ENCODE measurements at places on chromosomes 3 and 15.
A peak's percentile ranks its signal among the peaks of the same experiment; 100 is the strongest.

GRCh38 chr15:96790004-96790403 is 459.5 kb downstream of the NR2F2 start:
- no peak for DNase-seq

DNA sequence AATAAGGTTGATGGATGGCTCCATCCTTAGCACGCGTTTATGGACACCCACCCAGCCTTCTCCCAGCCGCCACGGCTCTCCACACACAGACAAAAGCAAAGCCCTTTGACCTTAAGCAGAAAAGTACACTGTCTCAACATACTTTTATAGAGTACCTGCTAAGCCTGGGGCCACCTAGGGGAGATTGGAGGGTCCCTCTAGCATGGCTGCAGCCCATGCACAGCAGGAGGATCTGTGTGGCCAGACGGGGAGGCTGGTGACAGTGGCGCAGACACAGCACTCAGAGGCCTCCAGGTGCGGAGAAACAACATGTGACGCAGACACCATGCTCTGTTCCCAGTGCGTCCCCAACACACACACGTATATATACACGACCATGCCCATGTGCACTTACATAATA is 174.9 kb downstream of the XXYLT1 start:
- no peak for DNase-seq

- no peak for DNase-seq
These were observed 3.6 kb upstream of the MKRN3 start for GRCh38 chr15:23561914-23562313.

DNA sequence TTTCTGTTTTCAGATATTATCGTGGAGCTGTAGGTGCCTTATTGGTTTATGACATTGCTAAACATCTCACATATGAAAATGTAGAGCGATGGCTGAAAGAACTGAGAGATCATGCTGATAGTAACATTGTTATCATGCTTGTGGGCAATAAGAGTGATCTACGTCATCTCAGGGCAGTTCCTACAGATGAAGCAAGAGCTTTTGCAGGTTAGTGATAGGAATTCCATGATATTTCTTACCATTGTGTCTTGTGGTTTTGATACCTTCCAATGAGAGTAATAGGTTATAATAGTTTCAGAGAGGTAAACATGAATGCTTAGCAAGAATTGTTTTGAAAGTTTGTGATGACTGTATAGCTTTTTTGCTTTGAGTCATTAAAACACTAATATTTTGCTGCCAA is 8.5 kb downstream of the RAB11A start:
- no peak for DNase-seq

GRCh38 chr3:189631409-189631808 is 220 bp downstream of the TP63 start:
- no peak for DNase-seq

- DNase-seq: no peak
These were observed 65.5 kb upstream of the TJP1 start for GRCh38 chr15:29887721-29888120.

- no peak for DNase-seq
These were observed 8.2 kb downstream of the TXNRD3 start for GRCh38 chr3:126646674-126647073.

DNA sequence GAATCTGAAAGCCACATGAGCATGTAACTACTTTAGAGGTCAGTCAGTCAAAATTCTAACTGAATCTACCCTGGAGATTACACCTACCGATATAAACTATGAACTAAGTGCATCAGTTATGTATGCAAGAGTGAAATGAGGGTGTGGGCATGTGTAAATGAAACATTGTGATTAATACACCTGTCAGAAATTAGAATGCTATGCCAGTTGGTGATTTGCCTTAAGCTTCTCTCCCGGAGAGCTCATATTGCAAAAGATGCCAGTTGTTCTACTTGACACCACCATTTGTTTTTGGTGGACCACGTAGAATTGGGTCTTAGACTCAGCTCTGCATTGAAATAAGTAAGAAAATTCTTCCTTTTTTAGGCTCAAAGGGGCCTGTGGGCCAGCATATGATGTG is 91.0 kb upstream of the KBTBD8 start:
- no peak for DNase-seq

DNA sequence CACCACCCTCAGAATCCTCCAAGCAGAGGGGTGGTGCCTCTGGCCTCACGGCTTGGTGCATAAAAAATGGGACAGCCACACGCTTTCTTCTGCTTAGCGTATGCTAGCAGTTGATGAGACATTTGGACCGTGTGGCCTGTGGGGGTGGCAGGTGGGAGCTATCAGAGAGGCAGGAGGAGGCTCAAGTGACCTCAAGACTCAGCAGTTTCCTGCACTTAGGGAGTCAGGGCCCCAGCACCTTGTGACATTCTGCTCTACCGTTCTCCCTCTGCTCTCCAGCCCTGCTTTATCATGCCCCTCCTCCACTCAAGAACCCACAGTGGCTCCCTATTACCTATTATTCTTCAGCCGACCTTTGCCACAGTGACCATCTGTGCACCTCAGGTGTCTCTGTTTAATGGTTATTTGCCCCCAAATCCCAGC is 41.0 kb upstream of the CGNL1 start:
- DNase-seq: no peak

DNA sequence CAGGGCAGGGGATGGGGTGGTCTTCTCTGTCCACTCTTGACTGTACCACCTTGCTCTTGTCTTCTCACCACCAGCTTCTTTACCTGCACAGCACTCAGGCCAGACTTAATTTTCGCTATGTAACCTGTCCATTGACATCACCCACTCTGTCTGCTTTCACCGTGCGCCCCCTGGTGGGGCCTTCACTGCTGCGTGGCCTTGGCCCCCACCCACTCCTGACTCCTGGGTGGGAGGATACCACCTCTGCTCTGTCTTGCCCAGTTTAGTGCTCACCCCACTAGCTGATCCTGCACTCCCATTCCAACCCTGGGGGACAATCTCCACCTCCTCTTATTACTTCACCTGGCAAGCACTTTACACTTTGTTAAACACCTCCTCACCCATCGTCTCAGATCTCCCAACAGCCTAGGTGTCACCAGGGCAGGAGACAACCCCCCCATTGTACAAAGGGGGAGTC is 17.7 kb downstream of the PTH1R start:
- DNase-seq: peak; percentile 74

DNA sequence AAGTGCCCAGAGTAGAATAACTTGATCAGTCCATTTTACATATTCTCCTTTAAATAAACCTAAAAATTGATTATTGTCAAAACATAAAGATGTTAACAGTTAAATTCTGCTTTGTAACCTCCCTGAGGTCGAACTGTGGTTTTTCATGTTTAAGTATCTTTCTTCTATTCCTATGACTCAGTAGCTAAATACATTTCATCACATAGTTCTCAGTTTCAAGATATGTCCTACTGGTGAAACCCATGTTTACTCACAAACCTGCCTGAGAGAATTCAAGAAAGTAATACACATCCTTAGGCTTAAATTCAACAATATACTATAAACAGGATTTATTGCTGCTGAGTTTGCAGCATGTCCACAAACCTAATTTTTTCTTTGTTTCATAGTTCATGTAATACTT is 692.9 kb downstream of the ZPLD1 start:
- DNase-seq: no peak

GRCh38 chr3:122055215-122055614 is at the start of gene CD86:
CD86 (plus strand) TSS chr3:122055362; CDS start chr3:122055490, 128 bp downstream.
- no peak for DNase-seq

DNA sequence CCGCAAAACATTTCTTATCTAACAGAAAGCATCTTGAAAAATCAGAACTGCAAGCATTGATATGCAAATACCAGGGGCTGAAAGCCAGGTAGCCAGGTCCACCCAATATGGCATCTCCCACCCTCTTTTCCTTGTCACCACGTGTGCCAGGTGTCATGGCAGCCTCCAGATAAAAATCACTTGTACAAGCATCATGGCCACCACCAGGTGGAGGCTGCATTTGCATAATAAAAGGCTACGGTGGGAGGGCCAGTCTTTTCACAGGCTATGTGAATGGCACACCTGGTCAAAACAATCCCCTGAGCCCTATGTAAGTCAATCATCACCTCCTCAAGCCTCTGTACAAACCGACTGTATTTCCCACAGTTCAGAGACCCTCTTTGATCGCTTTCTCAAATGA is 1233.1 kb upstream of the ALCAM start:
- no peak for DNase-seq

- DNase-seq: no peak
These were observed 237.9 kb downstream of the ZMAT3 start for GRCh38 chr3:178833695-178834094.

GRCh38 chr15:70127770-70128413 is 30.2 kb upstream of the TLE3 start:
- no peak for DNase-seq

GRCh38 chr15:89513284-89513683 is 16.9 kb upstream of the RHCG start:
- DNase-seq: no peak

DNA sequence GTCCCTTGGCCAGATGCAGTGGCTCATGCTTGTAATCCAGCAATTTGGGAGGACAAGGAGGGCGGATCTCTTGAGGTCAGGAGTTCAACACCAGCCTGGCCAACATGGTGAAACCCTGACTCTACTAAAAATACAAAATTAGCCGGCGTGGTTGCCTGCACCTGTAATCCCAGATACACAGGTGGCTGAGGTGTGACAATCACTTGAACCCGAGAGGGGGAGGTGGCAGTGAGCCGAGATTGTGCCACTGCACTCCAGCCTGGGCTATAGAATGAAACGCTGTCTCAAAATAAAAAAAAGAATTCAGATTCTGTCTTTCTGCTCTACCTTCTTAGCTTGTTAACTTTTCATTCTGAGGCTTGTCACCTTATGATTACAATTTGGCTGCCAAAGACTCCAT is 22.1 kb downstream of the MYO5A start:
- DNase-seq: no peak

GRCh38 chr15:65724464-65725215 is 67.5 kb downstream of the DENND4A start:
- no peak for DNase-seq

GRCh38 chr3:126375835-126376331 is 18.7 kb upstream of the KLF15 start:
- no peak for DNase-seq

- no peak for DNase-seq
These were observed 266.3 kb downstream of the NR1D2 start for GRCh38 chr3:24211381-24211780.

- DNase-seq: peak; percentile 5
These were observed at the start of gene LRRFIP2 for GRCh38 chr3:37174532-37175126. LRRFIP2 (minus strand) TSS chr3:37174582; CDS start chr3:37148983, 25,599 bp downstream.

DNA sequence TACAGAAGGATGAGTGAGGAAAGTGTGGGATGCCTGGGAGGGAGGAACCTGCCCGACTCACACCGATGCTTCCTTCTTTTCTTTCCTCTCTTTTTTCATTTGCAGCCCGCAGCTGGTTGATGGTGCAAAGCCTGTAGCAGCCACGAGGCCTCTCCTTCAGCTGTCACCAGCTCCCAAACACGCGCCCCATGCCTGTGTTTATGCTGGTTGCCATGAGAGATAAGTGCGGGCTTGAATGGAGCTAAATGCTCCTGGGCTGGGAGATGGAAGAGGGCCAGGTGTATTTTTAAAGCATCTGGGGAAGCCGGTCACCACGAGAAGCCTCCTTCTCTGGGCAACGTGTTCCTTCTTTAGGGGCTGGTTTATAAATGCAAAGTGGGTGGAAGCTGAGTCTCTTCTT is 9.3 kb downstream of the COLQ start:
- DNase-seq: no peak

- DNase-seq: no peak
These were observed 87.3 kb upstream of the PROK2 start for GRCh38 chr3:71872256-71872655.

DNA sequence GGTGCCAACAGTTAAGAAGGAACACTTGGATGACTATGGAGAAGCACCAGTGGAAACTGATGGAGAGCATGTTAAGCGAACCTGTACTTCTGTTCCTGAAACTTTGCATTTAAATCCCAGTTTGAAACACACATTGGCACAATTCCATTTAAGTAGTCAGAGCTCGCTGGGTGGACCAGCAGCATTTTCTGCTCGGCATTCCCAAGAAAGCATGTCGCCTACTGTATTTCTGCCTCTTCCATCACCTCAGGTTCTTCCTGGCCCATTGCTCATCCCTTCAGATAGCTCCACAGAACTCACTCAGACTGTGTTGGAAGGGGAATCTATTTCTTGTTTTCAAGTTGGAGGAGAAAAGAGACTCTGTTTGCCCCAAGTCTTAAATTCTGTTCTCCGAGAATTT is 3.0 kb downstream of the SKIL start:
- DNase-seq: no peak

GRCh38 chr15:41862515-41863116 is 24.0 kb downstream of the PLA2G4B start:
- no peak for DNase-seq

GRCh38 chr3:102733791-102734563 is 299.2 kb downstream of the ZPLD1 start:
- no peak for DNase-seq

Measured in stimulated activated CD4-positive, alpha-beta T cell treated with anti-CD3 and anti-CD28 coated beads, Interleukin-4, amount 100 ng/mL, for 4 hours (primary cell).